ENCODE measurements at places on chromosomes 3 and 15. TPM values are rescaled to one million over a fixed set of nuclear protein-coding genes. Genes with fewer than 3 reads are reported as not detected.

The ARNT2 gene
- 0.11 TPM for total RNA-seq

The IGDCC3 gene
- total RNA-seq, result 0.10 TPM

The ZMYND10 gene
- total RNA-seq, result 0.96 TPM

The PLCL2 gene
- 12.6 TPM for total RNA-seq

The CYP19A1 gene
- not detected for total RNA-seq

The MST1 gene
- total RNA-seq, result 4.1 TPM

The GUCA1C gene
- not detected for total RNA-seq

The RFX7 gene
- 17.3 TPM for total RNA-seq

The TUSC7 gene
- total RNA-seq, result not detected

DNA sequence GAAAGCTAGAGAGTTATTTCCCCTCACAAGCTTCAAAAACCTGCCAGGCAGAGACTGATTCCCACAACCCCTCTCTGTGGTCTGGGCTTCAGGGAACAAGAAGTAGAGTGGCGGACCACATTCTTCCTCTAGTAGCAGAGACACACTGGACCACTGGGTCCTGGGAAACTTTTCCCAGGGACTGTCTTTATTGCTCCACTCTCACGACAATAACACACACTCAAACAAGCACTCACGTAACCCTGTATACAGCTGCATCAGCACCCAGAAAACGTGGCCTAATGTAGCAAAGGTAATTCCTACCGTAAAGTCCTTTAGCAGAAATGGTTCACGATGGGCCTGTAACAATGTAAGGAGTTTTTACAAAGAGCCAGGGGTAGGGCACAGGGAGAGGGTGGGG lies 27.6 kb downstream of the CPOX start:
- no peak for DNase-seq

- no peak for DNase-seq
Measured at GRCh38 chr3:48367201-48367600, 4.8 kb upstream of the FBXW12 start.

DNA sequence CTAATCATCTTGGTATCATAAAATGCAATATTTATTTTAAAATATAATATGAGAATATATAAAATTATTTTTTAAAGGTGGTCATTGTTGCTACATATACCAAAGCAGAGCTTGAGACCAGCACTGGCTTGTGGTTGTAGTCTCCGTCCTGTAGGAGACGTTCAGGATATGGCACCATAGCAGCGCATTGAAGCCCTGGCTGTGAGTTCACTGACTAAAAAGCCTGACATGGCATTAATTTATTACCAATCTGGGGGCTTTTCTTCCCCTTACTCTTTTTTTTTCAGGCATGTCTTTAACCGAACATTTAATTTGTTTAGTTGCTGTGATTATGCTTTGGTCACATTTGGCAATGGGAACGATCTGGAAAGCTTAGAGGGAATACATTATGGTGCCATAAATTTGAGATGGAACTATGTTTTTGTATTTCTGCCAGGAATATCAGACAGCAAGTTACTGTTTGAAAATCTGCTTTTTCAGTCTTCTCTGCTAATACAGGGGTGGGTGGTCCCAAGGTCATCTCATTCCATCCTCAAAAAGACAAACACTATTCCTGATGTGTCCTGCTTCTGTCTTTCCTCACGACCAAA lies 108.5 kb downstream of the ZIC4 start:
- DNase-seq, result no peak

GRCh38 chr3:145427355-145427754 lies 733.6 kb downstream of the PLOD2 start:
- DNase-seq, result no peak

DNA sequence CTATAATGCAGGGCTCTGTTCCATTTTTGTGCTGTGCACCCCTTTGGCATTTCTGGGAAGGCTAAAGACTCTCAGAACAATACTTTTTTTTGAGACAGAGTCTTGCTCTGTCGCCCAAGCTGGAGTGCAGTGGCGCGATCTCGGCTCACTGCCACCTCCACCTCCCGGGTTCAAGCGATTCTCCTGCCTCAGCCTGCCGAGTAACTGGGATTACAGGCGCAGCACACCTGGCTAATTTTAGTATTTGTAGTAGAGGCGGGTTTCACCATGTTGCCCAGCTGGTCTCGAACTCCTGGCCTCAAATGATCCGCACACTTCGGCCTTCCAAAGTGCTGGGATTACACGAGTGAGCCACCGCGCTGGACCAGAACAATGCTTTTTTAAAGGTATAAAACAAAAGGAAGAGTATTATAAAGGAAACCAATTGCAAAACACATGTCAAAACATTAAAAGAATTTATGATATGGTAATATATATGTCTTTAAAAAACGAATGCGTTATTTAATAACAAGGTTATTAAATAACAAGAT lies 999 bp downstream of the SQOR start:
- no peak for DNase-seq

- no peak for DNase-seq
Measured at GRCh38 chr3:116947148-116947547, 237.6 kb downstream of the TUSC7 start.
